Caudate nucleus (tissue), 63 donors: ENCODE measurements at places on chromosomes 4 and X.

DNA sequence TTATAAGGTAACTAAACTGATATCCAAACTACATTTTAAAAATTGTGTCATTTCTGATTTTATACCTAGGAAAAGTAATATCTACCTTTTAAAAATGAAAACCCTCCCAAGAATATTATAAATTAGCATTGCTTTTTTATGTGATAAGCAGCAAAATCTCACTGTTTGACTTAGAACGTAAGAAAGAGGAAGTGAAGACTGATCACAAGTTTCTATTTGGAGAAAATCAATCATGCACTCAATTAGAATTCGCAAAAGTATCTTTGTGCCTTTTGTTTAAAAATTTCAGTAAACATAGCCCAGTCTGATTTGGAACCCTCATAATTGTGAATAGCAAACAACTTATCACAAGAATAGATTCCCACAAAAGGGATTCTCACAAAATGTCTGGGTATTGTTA is 142.7 kb downstream of the TENM3 start:
- DNase-seq: no peak

DNA sequence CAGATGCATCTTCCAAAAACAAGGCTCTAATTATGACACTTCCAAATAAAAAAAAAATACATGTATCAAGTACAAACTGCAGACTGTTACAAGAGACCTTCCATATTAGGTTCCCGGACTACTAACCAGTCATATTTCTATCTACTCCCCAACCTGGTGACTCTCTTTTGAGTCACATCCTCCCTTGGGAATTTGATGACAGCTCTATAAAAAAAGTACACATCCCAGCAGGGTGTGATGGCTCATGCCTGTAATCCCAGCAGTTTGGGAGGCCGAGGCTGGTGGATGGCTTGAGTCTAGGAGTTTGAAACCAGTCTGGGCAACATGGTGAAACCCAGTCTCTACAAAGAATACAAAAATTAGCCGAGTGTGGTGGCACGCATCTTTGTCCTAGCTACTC is 14.9 kb downstream of the RPGR start:
- no peak for DNase-seq

GRCh38 chrX:28946846-28947245 is 359.6 kb downstream of the IL1RAPL1 start:
- DNase-seq: no peak

- no peak for DNase-seq
These were observed 68.6 kb downstream of the DTHD1 start for GRCh38 chr4:36349938-36350549.

GRCh38 chr4:29047341-29048041 is 1672.7 kb upstream of the PCDH7 start:
- DNase-seq: no peak

- no peak for DNase-seq
These were observed 364.6 kb upstream of the FAT1 start for GRCh38 chr4:187088070-187088799.

GRCh38 chr4:76803522-76803921 is 94.4 kb downstream of the SOWAHB start:
- DNase-seq: no peak

DNA sequence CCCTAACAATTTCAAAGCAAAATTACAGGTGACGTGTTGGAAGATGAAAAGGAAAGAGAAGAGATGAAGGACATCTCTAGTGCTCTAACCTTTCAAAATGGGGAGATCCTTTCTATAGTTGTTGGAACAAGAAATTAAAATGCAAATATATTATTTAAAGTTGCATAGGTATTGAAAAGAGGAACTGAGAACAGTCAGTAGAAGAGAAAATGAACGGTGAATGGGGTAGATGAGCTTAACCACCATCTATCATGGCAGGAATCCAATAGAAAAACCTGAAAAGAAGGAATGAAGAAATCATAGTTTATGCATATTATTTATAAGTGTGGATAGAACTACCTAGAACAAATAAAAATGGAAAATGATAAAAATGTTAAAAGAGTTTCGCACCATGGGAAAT is 42.0 kb downstream of the ANXA5 start:
- DNase-seq: no peak

- peak; percentile 26 for DNase-seq
These were observed 1.0 kb upstream of the ARHGAP4 start for GRCh38 chrX:153926858-153927671.

GRCh38 chr4:8723222-8723980 is 130.8 kb downstream of the CPZ start:
- no peak for DNase-seq

GRCh38 chr4:17875402-17876070 is 64.8 kb downstream of the NCAPG start:
- DNase-seq: no peak

- no peak for DNase-seq
These were observed 28.1 kb downstream of the INPP4B start for GRCh38 chr4:142818031-142818430.

- DNase-seq: no peak
These were observed 15.6 kb upstream of the RASL11B start for GRCh38 chr4:52846502-52846901.
